ENCODE measurements at places on chromosomes 6 and 20. TPM values are rescaled to one million over a fixed set of nuclear protein-coding genes. Genes with fewer than 3 reads are reported as not detected.

The ZNF341 gene
- 2.0 TPM for total RNA-seq

The TNFRSF21 gene
- total RNA-seq, result 244 TPM

The CST2 gene
- 1.7 TPM for total RNA-seq

The B3GAT2 gene
- not detected for total RNA-seq

The NUP43 gene
- total RNA-seq, result 38.2 TPM

GRCh38 chr20:56776345-56776744, 147.2 kb downstream of the TFAP2C start:
- H3K27ac ChIP-seq, result no peak overlapping the region
- H3K4me1 ChIP-seq, result peaks cover 8% of the 10 kb centered on the region
- H3K4me3 ChIP-seq, result no peak overlapping the region
- H3K36me3 ChIP-seq, result no peaks in the 10 kb centered on the region
- no peak for DNase-seq
- peaks cover 3% of the 10 kb centered on the region for H3K27me3 ChIP-seq

DNA sequence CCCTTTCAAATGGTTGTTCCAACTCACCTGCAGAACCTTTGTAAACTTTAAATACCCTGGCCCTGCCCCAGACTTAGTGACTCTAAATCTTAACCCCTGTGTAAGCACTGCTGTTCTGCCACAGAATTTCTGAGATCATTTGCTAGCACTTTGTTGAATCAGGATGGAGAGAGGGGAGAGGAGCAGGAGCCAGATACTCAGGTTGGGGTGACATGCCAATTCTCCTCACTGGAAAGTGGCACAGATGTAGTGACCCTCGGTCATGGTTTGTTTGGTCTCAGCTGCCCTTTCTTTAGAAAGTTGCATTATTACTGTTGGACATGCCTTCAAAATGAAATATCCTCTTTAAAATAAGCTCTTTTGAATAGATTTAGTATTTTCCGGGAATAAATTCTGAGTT, 168.0 kb downstream of the ZFAND3 start:
- DNase-seq, result no peak
- H3K27ac ChIP-seq, result peak overlapping the region; percentile 50
- no peak overlapping the region for H3K4me3 ChIP-seq

DNA sequence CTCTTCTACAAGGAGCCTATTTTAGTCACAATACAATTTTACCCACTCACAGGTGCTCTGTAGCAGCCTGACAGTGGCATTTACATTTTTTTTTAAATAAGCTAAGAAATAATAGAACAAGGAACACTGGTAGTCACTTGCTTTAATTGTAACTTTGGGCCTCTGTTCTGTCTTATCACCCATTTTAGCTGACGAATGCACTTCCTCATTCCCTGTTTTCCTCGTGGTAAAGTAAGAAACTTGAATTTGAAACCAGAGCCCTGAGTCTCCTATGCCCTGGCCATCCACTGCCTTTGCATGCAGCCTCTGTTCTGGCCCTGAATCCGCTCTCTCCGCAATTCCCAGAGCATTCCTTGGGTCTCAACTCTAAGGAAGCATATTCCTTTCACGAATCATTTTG, 550.6 kb downstream of the PTPRT start:
- no peaks in the 10 kb centered on the region for H3K36me3 ChIP-seq
- H3K4me3 ChIP-seq, result no peak overlapping the region
- no peak overlapping the region for H3K27ac ChIP-seq
- DNase-seq, result no peak
- H3K4me1 ChIP-seq, result no peaks in the 10 kb centered on the region

GRCh38 chr20:34475979-34476736, 40.1 kb upstream of the DYNLRB1 start:
- H3K4me3 ChIP-seq, result no peak overlapping the region
- H3K27ac ChIP-seq, result no peak overlapping the region
- no peaks in the 10 kb centered on the region for H3K27me3 ChIP-seq
- H3K36me3 ChIP-seq, result peaks cover 39% of the 10 kb centered on the region
- no peak for DNase-seq

DNA sequence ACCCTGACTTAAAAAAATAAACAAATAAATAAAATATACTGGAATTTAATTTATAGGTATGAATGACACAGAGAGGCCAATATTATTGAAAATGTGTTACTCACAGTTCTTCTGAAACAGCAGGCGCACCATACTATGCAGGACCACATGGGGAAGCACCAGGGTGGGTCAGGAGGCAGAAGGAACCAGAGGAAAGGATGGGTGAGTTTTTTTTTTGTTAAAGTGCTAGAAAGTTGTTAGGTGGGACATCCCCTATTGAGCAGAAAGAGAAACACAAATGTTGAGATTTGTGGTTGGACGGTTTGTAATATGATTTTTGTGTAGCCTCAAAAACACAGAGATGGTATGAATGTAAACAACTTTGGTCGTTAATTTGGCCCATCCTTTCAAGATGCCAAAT, 26.0 kb downstream of the PTPRA start:
- H3K4me3 ChIP-seq, result no peak overlapping the region
- H3K4me1 ChIP-seq, result no peaks in the 10 kb centered on the region
- H3K36me3 ChIP-seq, result peaks cover 2% of the 10 kb centered on the region
- H3K27ac ChIP-seq, result no peak overlapping the region
- H3K27me3 ChIP-seq, result no peaks in the 10 kb centered on the region

DNA sequence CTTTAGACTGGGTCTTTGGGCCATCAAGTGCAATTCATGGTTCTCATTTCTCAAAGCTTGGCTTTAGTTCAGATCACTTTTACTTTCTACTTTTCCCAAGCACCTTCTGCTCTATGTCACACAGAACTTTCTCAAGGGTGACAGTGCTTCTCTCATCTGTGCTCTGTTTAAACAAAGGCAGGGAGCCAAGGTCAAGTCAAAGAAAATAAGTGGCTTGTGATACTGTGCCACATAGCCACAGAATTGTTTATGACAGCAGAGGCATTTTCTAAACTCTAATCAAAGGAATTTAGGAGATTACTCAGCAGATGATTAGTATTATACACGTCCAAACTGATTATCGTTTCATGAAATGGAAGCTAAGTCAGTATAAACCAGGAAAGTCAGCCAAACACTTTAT, 348.0 kb downstream of the HDGFL1 start:
- no peaks in the 10 kb centered on the region for H3K4me1 ChIP-seq
- H3K27me3 ChIP-seq, result no peaks in the 10 kb centered on the region
- no peaks in the 10 kb centered on the region for H3K36me3 ChIP-seq
- H3K27ac ChIP-seq, result no peak overlapping the region
- no peak overlapping the region for H3K4me3 ChIP-seq

- H3K4me3 ChIP-seq, result peak overlapping the region; percentile 60
- no peaks in the 10 kb centered on the region for H3K36me3 ChIP-seq
- no peaks in the 10 kb centered on the region for H3K4me1 ChIP-seq
- no peaks in the 10 kb centered on the region for H3K27me3 ChIP-seq
- DNase-seq, result peak; percentile 8
These were observed 132.1 kb upstream of the ZNF184 start for GRCh38 chr6:27604986-27605385.

DNA sequence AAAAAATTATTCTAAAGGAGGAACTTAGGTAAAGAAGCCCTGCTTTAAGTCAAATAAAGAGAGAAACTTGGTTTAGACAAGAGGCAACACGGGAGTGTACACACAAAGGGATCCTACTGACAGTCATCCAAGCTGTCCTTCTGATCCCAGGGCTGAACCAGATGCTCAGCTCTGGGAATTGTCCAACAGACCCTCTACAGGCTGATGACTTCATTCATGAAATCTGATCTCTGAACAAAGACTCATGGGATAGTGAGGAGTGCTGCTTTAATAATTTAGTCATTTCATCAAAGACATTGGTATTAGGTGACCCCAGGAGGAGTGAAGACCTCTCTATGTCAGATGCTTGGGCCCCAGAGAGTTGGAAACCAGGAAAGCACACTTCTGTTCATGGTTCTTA, 65.6 kb upstream of the ARMH2 start:
- no peak overlapping the region for H3K4me3 ChIP-seq
- no peak overlapping the region for H3K27ac ChIP-seq
- no peaks in the 10 kb centered on the region for H3K27me3 ChIP-seq
- DNase-seq, result peak; percentile 35
- H3K4me1 ChIP-seq, result no peaks in the 10 kb centered on the region

DNA sequence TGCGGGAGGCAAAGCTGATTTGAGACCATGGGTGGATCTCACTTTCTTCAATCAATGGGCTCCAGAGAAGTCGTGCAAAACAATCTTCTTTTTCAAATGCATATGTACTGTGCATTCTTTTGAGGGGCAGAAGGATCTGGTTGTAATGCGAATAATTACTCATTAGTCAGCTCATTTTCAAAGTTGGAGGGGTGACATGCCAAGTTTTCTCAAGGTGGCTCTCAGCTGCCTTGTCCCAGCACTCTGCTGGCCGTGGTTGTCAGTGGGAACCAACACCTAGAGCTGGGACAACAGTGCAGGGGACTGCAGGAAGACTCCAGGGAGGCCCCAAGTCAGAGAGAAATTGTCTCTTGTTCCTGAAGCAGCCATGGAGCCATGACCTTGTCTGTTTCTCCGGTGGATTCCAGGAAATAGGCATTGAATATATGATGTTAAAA, 25.3 kb downstream of the MYT1 start:
- no peak overlapping the region for H3K4me3 ChIP-seq
- DNase-seq, result no peak
- no peak overlapping the region for H3K27ac ChIP-seq
- no peaks in the 10 kb centered on the region for H3K36me3 ChIP-seq
- H3K4me1 ChIP-seq, result peaks cover 4% of the 10 kb centered on the region

DNA sequence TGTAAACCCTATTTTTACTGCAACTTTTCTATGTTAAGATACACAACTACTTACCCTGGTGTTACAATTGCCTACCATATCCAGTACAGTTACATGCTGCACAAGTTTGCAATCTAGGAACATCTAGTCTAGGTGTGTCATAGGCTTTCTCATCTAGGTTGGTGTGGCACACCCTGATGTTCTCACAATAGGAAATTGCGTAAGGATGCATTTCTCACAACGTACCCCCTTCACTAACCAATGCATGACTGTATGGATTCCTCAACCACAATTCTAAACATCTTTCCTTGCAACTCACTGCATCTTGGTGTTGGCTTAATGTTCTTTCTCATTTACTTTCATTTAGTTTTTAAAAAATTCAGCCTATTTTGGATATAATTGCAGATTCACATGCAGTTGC, 31.6 kb downstream of the GJA10 start:
- H3K27me3 ChIP-seq, result no peaks in the 10 kb centered on the region
- no peaks in the 10 kb centered on the region for H3K36me3 ChIP-seq
- peaks cover 19% of the 10 kb centered on the region for H3K4me1 ChIP-seq

DNA sequence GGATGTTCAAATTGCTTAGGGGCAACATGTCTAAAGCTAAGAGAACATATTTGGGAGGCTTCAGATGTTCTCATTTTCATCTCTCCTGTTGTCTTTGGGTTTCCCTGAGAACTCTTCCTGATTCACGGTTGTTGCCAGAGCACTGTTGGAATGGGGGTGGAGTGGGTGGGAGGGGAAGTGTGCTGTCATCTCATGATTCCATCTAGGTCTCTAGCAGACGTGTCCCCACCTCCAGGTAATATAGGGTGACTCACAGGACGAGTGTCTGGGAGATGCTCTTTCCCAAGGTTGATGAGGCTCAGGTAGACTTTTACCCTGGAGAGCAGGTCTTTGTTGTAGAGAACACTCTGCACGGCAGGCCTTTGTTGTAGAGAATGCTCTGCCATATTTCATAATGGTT, 636.9 kb downstream of the QKI start:
- H3K36me3 ChIP-seq, result no peaks in the 10 kb centered on the region
- no peaks in the 10 kb centered on the region for H3K27me3 ChIP-seq
- H3K4me3 ChIP-seq, result no peak overlapping the region
- H3K4me1 ChIP-seq, result no peaks in the 10 kb centered on the region
- no peak overlapping the region for H3K27ac ChIP-seq
- DNase-seq, result no peak

- no peak overlapping the region for H3K4me3 ChIP-seq
- H3K27ac ChIP-seq, result no peak overlapping the region
- H3K27me3 ChIP-seq, result peaks cover 25% of the 10 kb centered on the region
- no peak for DNase-seq
- H3K36me3 ChIP-seq, result no peaks in the 10 kb centered on the region
These were observed 6.3 kb upstream of the CSNK2A1 start for GRCh38 chr20:549722-550496.

All from astrocyte (in vitro differentiated cells and primary cell).